Tibial artery (tissue), 4 donors: ENCODE measurements at places on chromosomes 12 and 14.

- no peak for DNase-seq
Measured at GRCh38 chr12:122076743-122077495, 1.6 kb upstream of the MLXIP start.

DNA sequence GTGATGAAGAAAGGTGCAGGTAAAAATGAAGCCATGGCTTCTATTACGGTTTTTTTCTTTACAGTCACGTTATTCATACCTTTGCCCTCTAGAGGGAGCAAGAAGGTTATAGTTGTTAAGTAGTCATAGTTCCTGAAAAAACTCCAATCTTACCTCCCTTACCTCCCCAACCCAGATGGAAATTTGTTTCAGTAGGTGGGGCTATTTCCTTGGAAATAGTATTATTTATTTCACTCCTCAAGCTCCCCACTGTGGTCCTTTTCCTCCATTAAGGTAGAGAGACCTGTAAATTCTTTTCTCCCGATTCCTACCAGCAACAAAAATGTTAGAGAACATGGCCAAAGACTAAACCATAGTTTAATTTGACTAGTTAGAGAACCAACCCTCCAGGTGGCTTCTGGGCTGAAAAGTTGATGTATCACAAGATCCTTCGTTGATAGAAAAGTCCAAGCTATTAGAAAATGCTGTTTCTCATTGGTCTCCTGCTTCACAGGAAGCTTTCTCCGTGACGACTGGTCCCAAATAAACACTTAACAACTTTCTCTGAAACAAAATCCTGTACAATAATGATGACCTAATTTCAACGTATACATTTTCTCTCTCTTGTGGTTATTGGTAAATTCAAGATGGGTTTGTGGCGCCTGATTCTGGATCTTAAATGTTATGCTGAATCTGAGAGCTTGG is 43.5 kb downstream of the TMX1 start:
- no peak for DNase-seq

DNA sequence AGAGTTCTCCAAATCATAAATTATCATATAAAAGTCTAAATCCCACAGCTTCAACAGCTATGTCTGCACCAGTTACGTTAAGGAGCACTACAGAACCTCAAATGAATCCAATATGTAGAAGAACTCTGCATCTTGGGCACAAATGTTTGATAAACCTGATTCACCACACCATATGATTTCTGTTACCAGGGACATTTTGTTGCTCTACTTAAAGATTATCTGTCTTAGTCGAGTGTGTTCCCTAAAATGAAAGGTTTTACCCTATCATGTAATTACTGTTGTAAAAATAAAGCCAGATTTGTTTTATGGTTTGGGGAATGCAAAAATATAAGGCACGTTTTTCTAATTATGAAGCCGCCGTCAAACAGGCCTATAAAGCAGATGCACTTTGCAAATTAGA is 363.1 kb downstream of the EGLN3 start:
- DNase-seq: no peak

GRCh38 chr14:43735932-43736331 is 771.2 kb downstream of the FSCB start:
- no peak for DNase-seq

DNA sequence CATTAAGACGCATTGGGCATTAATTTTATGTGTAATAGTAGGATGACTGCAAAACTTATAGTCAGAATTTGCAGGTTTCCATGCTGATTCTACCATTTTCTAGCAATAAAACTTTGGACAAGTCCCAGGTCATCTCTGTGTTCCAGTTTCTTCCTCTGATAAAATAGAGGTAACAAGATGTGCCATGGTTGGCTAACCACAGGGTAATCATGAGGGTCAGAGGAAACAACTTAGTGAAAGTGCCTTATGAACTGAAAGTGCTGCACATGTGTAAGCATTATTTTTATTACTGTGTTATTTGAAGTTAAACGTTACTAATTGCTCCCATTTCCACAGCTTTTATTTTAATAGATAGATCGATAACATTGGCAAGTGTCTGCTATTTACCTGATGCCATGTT is 21.1 kb downstream of the SMCO2 start:
- DNase-seq: no peak

DNA sequence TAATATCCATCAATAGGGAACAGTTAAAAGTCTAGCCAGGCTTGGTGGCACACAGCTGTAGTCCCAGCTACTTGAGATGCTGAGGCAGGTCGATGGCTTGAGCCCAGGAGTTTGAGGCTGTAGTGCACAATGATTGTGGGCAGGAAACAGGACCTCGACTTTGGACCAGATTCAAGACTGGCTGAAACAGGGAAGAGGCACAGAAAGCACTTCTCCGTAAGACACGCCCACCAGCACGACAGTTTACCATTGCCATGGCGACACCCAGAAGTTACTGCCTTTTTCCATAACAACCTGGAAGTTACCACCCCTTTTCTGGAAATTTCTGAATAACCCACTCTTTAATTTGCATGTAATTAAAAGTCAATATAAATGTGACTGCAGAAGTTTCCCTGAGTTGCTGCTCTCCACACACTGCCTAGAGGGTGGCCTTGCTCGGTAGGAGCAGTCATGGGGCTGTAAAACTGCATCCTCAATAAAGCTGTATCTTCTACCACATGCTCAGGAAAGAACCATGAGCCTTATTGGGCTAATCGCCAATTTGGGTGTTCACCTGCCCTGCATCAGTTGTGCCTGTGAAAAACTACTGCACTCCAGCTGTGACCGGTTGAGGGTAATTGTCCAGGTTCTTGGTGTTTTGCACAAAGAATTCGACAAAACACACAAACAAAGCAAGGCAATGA is 4.6 kb upstream of the LRRC23 start:
- peak; percentile 57 for DNase-seq

GRCh38 chr14:76193696-76194095 is 42.0 kb downstream of the GPATCH2L start:
- no peak for DNase-seq

DNA sequence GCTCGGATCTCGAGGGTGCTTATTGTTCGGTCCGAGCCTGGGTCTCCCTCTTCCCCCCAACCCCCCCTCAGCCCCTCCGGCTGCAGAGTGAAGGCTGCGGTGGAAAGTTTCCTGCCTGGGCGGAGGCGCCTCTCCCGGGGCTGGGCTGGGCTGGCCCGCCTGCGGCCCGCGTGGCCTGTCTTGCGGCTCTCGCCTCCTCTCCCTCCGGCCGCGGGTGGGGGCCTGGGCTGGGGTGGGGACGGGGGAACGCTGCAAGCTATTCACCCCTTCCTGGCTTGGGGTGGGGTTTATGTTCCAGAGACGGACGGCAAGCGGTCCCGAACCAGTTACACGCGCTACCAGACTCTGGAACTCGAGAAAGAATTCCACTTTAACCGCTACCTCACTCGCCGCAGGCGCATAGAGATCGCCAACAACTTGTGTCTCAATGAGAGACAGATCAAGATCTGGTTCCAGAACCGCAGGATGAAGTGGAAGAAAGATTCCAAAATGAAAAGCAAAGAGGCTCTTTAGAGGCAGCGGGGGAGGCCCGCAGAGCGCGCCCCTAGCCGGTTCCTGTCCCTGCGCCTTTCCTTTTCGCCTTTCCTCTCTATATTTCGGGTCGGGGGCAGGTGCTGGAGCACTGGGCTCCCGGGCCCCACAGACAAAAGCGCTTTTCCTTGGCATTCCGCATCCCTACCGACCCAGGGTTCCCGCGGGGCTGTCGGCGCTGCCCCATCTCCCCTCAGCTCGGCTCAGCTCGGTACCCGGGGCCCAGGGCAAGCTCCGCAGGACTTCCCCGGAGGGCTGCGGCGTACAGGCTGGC is 1.3 kb downstream of the HOXC5 start:
- no peak for DNase-seq

GRCh38 chr14:58914279-58914855 is 274.1 kb upstream of the DAAM1 start:
- DNase-seq: no peak

GRCh38 chr12:123897221-123897620 is 75.4 kb downstream of the CCDC92 start:
- no peak for DNase-seq

DNA sequence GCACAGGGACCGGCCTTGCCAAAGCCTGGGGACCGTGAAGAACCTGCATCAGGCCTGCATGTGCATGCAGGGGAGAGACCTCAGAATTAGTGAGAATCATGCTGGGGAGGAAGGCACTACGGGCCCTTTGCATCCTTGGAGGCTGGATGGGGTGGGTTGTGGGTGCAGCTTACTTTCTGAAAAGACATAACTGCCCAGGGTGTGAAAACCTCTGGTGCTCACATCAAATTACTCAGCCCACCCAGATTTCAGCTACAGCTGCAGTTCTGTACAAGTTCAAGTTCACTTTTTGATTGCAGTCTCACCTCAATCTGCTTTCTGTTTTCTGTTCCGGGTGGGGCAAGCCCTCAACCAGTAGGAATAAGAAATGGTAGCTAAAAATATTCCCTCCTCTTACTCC is 130.6 kb downstream of the SLC15A4 start:
- no peak for DNase-seq

GRCh38 chr12:46370792-46371717 is 1.5 kb downstream of the SLC38A2 start:
- DNase-seq: peak; percentile 87

DNA sequence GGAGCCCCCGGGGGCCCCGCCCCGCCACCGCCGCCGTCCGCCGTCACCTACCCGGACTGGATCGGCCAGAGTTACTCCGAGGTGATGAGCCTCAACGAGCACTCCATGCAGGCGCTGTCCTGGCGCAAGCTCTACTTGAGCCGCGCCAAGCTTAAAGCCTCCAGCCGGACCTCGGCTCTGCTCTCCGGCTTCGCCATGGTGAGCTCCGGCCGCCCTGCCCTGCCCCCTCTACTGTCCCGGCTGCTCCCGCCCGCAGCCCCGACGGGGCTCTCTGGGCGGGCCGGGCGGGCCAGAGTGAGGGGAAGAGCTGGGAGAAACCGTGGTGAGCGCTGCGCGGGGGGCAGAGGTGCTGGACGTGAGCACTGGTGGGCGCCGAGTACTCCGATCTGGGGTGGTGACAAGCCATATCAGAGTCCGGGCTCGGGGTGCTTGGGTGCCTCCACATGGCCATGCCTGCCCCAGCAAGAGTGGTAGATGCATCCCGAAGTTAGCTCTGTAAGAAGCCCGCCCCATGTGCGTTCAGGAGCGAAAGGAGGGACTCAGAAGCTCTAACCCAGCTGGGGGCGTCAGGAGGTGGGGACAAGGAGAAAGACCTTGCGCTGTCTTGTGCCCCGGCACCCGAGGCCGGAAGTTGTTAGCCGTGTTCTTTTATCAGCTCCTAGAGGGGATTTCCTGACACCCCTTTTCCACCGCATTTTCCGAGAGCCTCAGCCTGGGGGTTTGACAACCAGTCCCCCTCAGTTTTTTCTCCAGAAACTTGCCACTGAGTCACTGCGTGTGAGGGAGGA is 717 bp downstream of the ORAI1 start:
- DNase-seq: peak; percentile 61

GRCh38 chr14:100885196-100885595 is 18.3 kb downstream of the RTL1 start:
- no peak for DNase-seq
